Left ventricle myocardium superior (tissue), 1 donor: ENCODE measurements at places on chromosomes 16 and 17. TPM values are rescaled to one million over a fixed set of nuclear protein-coding genes. Genes with fewer than 3 reads are reported as not detected.

DNA sequence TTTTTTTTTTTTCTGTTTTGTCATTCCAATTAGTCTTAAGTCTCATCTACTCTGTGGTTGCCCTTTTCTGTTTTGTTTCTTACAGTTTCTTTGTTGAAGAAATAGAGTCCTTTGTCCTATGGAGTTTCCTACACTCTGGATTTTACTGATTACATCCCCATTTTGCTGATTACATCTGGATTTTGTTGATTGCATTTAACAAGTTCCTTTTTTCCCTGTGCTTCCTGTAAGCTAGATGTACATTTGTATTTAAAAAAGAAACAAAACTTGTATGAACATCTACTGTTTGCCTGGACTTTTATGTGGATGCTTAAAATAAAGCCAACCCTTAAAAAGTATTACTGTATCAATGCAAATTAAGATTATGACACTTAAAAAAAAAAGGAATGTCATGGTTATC, 147.6 kb downstream of the CHD9 start:
- DNase-seq, result no peak

Gene CEP112
- total RNA-seq, result 13.6 TPM

GRCh38 chr17:69762359-69762758, 312.7 kb upstream of the KCNJ16 start:
- no peak for DNase-seq

Gene WSCD1
- total RNA-seq, result 11.6 TPM

- DNase-seq, result no peak
Observed at GRCh38 chr17:72614476-72614870, 478.0 kb downstream of the SLC39A11 start.

GRCh38 chr16:60091071-60091470, 1357.0 kb upstream of the GOT2 start:
- no peak for DNase-seq

Gene C16orf96
- 0.07 TPM for total RNA-seq

Gene PHOSPHO1
- 0.64 TPM for total RNA-seq

DNA sequence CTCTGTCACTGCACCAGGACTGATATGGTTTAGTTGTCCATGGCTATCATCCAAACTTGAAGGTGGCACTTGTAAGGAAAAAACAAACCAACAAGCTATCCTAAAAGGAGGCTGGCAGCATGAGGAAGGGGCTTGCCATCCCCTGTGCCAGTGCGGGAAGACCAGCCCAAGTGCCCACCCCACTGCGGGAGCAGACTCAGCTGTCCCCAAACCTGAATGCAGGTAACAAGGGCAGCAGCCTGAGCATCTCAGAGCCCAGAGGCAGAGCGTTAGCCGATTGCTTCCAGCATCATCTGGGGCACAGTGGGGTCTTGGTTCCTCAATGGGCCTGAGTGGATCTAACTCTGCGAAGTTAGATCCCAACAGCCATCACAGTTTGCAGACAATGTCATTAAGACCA, 29.2 kb upstream of the C16orf78 start:
- no peak for DNase-seq

DNA sequence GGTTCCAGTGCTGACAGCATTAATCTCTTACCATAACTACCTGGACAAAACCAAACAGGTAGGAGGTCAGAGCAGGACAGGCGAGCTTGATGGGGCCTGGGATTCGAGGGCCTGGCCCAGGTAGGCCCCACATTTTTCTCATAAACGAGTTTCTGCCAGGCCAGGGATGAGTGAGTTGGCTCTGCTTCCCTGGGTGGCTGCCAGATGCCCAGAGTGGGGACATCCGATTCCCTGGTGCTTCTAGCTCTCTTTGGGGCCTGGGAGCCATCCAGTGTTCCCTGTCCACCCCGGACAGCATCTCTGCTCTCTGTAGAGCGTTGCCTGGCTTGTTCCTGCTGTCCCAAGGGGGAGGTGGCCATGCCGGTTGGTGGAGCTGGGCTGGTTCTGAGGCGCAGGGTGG, 25.1 kb downstream of the TSC2 start:
- DNase-seq, result no peak

DNA sequence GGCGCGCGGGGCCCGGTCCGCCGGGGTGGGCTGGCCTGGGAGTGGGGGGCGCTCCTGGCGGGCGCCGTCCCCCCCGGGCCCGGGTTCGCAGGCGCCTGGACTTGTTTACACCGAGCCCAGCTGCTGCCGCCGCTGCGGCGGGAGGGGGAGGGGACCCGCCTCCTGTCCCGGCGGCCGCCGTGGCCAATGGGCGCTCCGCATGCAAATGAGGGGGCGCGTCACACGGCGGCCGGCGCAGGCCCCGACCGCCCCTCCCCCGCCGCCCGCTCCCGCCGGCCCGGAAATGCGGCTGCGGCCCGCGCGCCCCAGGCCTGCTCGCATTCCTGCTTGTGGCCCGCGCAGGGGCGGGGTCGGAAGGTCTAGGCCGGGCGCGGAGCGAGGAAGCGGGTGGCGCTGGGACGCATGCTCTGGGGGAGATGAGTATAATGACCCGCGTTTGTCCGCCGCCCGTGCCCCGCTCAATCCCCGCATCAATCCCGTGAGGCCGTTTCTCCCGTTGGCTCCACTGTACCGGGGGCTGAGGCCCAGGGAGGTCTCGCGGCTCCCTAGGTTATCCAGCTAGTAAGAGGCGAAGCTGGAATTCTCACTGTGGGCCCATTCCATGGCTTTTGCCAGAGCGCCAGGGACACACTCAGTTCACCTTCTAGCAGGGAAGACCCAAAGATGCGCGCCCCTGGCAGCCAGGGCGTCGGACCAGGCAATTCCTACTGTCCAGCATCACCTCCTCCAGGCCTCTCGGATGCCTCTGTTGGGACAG, at the start of gene YPEL3:
Gene YPEL3 (minus strand): TSS at position 109 of the 757 bp plus-strand sequence. CDS start 731 bp downstream, outside the sequence.
- peak; percentile 97 for DNase-seq

GRCh38 chr16:19389246-19389645, 28.4 kb upstream of the TMC5 start:
- DNase-seq, result peak; percentile 37

DNA sequence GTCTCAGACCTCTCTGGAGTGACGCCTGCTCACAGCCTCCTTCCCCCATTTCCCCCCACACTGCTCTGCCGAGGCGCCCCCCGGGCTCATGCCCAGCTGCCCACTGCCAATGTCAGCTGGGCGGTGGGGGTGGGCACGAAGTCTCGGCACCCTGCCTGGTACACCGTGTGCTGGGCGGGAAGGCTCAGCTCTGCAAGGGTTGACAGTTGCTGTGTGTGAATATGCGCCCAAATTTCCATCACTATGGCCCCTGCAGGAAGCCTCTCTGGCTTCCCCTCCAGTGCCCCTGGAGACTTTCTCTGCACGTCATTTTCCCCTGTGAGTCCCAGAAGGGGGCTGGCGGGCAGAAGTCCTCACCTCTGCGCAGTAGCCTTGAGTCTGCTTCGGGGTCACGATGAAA, 11.6 kb upstream of the CAMKK1 start:
- no peak for DNase-seq

- no peak for DNase-seq
Observed at GRCh38 chr17:3918372-3919122, 2.3 kb upstream of the P2RX1 start.

Gene SNAI3
- total RNA-seq, result 3.8 TPM

DNA sequence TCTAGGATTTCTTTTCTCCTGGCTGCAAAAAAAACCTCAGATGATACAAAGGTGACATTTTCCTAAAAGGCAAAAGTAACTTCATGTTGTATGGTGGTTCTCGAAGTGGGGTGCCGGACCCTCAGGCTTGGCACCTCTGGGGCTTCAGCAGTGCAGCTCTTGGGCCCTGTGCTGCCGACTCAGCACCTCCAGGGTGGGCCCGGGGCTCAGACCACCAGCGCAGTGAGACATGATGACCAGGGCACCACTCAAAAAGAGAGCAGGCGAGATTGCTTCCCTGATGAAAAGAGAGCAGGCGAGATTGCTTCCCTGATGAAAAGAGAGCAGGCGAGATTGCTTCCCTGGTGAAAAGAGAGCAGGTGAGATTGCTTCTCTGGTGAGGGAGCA, 98.7 kb upstream of the ZNF750 start:
- no peak for DNase-seq

- DNase-seq, result no peak
Observed at GRCh38 chr17:65727246-65727645, 165.8 kb upstream of the AXIN2 start.

Gene SHBG
- total RNA-seq, result not detected

- no peak for DNase-seq
Observed at GRCh38 chr16:35732046-35732810, 2272.8 kb downstream of the TP53TG3F start.

DNA sequence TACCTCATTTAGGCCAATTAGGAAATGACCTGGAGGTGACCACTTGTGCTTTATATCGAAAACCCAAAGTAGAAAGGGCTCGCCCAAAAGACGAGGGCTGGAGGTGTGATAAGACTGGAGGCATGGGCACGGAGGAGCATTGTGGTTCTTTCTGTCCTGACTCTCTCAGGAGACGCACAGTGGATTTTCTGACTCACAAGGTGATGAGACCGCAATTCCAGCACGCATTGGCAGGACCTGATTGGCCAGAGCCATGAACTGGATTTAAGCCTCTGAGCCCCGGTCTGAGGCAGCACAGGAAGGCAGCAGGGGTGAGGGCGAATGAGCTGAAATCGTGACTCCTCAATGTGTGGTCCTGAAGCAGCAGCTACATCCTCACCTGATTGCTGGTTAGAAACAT, 559.1 kb upstream of the SALL1 start:
- DNase-seq, result no peak

- peak; percentile 49 for DNase-seq
Observed at GRCh38 chr17:28381141-28381825, 9.8 kb downstream of the SARM1 start.

DNA sequence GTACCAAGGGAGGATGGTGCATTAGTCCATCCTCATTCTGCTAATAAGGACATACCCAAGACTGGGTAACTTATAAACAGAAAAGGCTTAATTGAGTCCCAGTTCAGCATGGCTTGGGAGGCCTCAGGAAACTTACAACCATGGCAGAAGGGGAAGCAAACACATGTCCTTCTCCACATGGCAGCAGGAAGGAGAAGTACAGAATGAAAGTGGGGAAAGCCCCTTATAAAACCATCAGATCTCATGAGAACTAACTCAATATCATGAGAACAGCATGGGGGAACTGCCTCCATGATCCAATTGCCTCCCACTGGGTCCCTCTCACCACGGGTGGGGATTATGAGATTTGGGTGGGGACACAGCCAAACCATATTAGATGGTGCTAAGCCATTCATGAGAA, 84.5 kb downstream of the SEC14L1 start:
- no peak for DNase-seq
